Effector memory CD4-positive, alpha-beta T cell (primary cell): ENCODE measurements at places on chromosomes 16 and 17.

DNA sequence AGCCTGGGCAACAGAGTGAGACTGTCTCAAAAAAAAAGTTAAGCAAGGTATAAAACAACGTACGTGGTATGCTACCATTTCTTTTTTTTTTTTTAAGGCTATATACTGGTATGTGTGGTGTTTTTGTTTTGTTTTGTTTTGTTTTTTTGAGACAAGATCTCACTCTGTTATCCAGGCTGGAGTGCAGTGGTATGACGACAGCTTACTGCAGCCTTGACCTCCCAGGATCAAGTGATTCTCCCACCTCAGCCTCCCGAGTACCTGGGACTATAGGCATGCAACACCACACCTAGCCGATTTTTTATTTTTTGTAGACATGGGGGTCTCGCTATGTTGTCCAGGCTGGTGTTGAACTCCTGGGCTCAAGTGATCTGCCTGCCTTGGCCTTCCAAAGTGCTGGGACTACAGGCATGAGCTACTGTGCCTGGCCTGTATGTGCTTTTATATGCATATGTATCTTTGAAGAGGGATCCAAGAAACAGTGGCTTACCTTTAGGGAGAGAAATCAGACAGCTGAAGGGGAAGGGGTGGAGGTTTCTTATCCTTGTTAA is 6.5 kb downstream of the CENPV start:
- no peak for DNase-seq

GRCh38 chr16:30028438-30029076 is 2.5 kb downstream of the TLCD3B start:
- no peak for DNase-seq

DNA sequence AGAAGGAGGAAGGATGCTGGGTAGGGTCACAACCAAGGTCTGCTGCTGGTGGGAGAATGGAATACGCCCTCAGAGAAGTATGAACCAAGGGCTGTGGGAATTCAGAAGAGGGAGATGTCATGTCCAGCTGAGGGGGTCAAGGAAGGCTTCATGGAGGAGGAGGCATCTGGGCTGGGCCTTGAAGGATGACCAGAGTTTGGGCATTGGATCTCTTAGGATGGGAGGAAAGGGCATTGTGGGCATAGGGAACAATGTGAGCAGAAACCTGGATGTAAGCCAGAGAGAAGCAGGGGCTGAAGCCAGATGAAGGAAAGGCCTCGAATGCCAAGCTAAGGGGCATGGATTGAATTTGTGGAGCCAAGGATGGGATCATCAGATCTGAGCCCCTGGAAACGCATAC is 49.2 kb upstream of the MAP3K14 start:
- DNase-seq, result no peak

GRCh38 chr17:78558181-78558850 is 18.9 kb downstream of the DNAH17 start:
- DNase-seq, result no peak

DNA sequence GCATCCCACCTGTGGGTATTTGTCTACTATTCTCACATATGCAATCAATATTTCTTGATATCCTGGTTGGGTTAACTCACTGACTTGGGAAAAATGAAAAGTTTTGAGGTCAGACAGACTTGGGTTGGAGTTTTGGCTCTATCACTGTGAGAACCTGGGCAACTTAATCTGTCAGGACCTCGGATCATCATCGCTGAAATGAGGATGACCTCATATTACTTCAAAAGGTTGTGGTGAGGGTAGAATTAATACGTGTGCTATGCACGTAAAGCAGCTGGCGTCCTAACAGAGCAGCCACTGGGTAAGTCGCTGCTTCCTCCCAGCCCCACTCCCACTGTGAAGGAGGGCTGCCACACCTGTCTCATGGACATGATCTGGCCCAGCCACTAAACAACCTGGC is 57.3 kb downstream of the COG7 start:
- DNase-seq, result no peak

- DNase-seq, result no peak
Measured at GRCh38 chr17:78474614-78475146, 96.2 kb downstream of the PGS1 start.

GRCh38 chr17:27567563-27567859 is 63.5 kb upstream of the LGALS9 start:
- no peak for DNase-seq

DNA sequence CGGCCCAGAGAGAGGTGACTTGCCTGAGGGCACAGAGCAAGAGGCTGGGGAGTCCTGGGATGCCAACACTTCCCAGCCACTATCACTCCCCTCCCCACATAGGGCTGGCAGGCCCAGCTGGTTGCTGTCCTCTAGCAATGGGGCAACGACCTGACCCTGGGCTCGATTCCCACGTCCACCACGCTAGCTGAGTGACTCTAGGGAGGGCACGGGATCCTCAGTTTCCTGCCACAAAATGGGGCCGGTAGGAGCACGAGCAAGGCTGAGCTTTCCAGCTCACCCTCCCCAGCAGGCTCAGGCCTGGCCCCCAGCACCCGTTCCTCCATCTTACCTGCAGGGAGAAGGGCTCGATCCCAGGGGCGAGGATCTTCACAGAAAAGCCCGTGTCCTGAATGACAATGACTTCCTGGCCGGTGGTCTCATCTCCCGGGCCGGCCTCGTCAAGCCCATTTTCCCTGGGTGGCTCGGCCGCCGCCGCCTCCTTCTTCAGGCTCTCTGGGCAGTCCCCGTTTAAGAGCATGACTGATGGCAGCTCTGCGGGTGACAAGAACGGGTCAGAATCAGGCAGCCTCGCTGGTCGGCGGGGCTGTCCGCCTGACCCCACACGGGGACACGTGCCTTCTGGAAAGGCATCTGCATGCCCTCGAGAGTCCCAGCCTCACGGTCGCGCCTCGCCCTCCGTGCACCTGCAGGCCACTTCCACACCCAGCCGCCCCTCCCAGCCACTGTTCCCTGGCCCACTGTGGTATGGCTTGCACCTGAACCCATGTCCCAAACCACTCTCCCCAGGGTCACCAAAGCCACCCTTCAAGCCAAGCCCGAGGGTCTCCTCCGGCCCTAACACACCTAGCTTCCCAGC is 7.3 kb downstream of the CLUH start:
- no peak for DNase-seq

DNA sequence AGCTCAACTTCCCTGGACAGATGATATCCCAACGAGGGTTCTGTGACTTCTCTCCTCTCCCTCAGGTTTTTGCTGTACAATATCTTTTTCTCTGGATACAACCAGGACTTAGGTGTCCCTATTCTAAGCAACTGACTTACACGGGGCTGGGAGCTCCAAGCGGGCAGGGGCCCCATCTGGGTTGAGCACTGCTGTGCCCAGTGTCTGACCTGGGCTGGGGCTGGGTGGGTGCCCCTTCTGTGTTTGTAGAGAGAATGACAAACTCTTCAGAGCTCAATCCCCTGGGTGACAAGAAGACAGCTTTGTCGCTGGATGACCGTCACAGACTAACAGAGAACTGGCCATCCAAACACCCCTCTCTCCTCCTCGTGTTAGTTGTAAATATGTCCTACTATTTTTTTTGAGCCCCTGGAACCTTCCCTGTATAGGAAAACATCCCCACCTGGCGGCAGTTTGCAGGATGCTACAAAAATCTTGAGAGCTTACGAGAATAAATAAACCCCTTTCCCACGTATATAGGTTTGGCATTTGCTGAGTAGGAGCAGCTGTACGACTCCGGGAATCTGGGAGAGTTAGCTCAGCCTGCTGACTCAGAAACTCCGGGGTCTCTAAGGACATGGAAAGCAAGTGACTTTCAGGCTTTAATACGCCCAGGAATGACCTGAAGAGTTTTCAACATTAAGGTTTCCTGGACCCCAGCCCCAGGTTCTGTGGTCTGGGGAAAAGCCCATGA is 23.7 kb upstream of the RCVRN start:
- no peak for DNase-seq

GRCh38 chr17:45236282-45236606 is 14.6 kb downstream of the FMNL1 start:
- no peak for DNase-seq

DNA sequence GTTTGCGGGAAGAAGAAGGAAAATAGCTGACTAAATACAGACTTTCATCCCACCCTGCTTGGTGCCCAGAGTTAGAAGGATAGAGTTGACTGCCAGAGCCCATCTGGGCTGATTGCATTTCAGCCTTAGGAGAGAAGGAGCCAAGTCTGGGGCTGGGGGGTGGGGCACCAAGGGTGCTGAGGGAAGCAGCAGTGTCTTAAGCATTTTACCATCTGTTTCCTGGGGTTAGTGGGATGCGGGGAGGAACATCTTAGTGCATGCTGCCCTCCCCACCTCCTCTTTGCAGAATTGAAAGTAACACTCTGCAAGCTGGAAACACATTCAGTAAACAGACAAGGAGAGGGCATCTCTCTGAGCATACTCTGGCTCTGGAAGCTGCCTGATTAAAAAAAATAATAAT is 1.5 kb upstream of the ARL5C start:
- DNase-seq, result no peak

GRCh38 chr17:8857919-8858318 is 9.6 kb downstream of the PIK3R6 start:
- no peak for DNase-seq

DNA sequence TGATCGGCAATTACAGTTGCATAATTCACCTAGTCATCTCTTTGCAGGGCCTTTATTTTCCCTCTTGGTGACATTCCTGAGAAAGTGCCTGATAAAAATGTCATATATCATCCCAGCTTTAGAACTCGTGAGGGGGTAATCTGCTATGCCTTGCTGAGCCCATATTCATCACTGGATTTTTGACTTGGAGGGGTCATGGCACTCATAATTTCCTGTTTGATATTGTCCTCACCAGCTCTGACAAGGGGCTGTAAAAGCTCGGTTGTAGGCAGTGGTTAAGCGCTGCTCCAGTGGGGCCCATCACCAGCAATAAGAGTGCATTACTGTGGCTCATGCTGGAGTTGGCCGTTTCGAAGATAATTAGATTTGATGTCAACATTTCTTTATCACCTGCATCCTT is 227.3 kb downstream of the IRX3 start:
- DNase-seq, result no peak

DNA sequence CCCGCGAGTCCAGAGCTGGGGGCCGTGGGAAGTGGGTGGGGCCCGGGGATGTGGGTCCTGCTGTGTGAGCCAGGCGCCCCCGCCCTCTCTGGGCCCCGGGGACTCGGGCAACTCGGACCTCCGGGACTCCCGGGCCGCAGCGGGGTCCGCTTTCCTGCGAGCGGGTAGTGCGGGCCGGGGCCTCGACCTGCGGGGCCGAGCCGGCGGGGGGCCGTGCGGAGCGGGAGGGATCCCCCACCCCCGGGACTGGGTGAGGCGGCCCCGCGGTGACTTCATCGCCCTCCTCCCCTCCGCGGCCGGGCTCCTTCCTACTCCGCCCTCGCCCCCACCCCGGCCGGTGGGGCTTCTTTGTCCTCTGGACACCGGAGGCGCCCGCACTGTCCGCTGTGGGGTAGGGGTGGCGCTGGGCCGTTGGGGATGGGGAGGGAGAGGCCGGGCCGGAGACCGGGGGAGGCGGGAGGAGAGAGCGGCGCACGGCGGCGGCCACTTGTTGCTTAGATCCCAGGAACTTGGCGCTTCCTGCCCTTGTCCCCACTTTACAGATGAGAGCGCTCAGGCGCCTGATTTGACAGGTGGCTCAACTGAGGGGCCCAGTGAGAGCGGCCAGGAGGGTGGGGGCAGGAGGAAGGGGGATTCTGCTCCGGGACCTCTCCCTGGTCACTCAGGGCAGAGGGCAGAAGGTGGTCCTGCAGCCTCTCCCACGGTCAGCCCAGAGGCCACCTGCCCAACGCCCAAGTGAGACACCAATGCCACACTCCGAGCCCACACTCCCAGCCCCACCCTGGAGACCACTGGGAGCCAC is 874 bp downstream of the CMTM3 start:
- DNase-seq, result peak; percentile 29

GRCh38 chr17:68497885-68498319 is 14.3 kb upstream of the PRKAR1A start:
- no peak for DNase-seq

DNA sequence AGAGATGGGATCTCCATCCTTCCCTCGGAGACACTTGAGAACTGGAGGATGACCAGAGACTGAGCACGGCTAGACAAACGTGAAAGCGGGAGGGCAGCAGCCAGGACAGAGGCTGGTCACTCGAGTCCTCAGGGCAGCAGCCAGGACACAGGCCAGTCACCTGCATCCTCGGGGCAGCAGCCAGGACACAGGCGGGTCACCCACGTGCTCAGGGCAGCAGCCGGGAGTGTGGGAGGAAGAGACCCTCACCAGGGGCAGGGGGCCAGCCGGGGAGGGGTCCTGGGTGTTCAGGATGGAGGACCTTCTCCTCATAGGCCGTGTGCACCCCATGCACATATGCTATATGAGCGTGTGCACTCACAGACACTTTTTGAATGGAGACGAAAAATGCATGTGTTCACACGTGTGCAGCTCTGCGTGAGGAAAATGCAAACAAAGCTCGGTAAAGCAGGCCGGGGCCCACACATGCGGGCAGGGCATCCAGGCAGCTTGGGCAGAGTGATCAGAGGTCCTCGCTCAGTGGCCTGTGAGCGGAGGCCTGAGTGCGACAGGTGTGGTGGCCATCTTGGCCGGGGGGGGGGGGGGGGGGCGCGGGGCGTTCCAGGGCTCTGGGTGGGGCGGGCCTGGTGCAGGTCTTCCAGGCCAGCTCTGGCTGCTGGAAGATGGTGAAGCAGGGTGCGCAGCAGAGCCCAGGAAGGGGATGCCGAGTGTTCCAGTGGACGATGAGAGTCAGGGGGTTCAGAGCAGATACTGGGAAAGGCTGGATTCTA is 26.7 kb downstream of the ZNF469 start:
- DNase-seq, result no peak

- DNase-seq, result no peak
Measured at GRCh38 chr16:84003038-84003437, 35.0 kb downstream of the NECAB2 start.

- no peak for DNase-seq
Measured at GRCh38 chr17:61179380-61179806, 220.2 kb upstream of the TBX2 start.

- peak; percentile 63 for DNase-seq
Measured at GRCh38 chr17:7479213-7480088, at the start of gene ZBTB4. Gene ZBTB4 (minus strand): TSS chr17:7479631. CDS start chr17:7466801, 12,830 bp downstream.

DNA sequence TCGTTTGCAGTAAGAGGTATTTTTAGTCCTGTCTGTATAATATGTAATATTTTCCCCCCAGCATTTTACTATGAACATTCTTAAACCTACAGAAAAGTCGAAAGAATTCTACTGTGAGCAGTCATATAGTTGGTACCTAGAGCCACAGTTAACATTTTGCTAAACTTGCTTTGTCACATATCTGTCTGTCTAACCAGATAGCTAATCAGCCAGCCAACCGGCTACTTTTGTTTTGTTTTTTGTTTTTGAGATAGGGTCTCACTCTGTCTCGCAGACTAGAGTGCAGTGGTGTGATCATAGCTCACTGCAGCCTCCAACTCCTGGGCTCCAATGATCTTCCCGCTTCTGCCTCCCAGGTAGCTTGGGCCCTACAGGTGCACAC is 73.3 kb downstream of the ABCC1 start:
- DNase-seq, result no peak

DNA sequence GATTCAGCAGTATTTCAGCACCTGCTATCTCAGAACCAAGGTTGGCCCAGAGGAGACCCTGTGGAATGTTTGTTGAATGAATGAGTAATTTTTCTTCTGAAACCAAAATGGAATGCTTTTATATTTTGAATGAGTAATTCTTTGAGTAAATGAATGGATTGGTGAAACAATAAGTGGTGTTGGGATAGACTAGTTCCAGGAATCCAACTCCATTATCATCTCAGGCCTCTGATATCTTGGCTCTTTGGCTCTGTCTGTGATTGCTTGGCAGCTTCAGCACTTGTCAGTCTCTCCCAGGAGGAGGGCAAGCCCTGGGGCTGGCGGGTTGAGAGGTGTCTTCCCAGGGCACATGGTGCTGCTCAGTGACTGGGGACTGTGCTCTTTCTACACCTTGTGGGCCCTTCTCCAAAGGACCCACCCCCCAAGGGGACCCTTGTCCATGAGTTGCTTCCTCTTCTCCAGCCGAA is 284.4 kb upstream of the FOXF1 start:
- no peak for DNase-seq

- DNase-seq, result no peak
Measured at GRCh38 chr16:88839026-88839529, 17.7 kb downstream of the GALNS start.
